ENCODE measurements at places on chromosomes 7 and 10.

DNA sequence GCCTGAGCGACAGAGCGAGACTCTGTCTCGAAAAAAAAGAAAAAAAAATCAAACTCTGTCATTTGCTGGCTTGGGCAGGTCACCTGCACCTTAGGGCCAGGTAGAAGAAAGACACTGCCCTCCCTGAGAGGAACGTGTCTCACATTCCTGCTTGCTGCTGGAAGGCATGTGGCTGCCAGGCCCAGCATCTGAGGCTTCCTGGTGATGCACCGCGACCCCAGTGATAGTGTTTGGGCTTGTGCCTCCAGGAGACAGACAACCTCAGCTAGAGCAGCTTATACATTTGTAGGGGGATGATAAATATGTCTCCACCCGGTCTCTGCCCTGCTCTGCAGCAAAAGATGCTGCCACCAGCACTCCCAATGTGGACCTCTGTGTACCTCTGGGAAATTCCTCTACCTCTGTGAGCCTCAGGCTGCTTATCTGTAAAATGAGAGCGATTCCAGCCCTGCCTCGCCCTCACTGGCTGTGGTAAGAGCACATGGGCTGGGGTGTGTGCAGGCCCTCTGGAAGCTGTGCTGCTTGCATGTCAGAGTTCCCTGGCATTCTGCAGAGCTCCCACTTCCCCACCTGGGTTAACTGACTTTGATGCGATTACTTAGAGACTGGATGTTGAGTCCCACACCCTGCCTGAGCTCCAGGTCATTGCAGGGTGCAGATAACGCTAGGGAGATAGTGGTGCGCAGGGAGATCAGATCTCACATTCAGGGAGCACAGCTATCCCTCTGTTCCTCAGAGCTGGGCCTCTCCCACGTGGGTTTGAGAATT, 19.9 kb downstream of the SLC29A3 start:
- no peak for DNase-seq

- peak; percentile 18 for DNase-seq
These were observed 277.6 kb downstream of the GATA3 start for GRCh38 chr10:8331896-8332729.

GRCh38 chr7:29270594-29271318, 76.2 kb downstream of the CHN2 start:
- DNase-seq: no peak

GRCh38 chr7:81173766-81174281, 255.0 kb upstream of the SEMA3C start:
- no peak for DNase-seq

DNA sequence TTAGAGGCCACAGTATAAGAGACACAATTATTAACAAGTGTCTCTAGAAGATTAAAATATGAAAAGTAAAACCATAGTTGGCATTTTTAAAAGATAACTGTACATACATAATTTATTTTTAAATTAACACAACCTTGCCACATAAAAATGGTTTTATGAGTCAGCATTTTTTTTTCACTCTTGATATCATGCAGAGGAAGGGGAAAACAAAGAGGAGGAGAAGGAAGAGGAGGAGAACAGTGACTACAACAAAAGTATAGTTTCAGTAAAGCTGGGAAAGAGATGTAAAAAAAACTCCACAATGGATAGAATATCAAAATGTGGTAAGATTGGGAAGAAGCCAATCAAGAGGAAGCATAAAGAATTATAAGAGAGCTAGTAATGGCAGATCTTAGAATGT, 34.0 kb downstream of the CH25H start:
- no peak for DNase-seq

- no peak for DNase-seq
These were observed 97.3 kb upstream of the CTBP2 start for GRCh38 chr10:125257521-125258108.

GRCh38 chr7:50687096-50687495, 95.6 kb downstream of the GRB10 start:
- DNase-seq: no peak

- no peak for DNase-seq
These were observed 711 bp downstream of the HIP1 start for GRCh38 chr7:75737856-75738603.

DNA sequence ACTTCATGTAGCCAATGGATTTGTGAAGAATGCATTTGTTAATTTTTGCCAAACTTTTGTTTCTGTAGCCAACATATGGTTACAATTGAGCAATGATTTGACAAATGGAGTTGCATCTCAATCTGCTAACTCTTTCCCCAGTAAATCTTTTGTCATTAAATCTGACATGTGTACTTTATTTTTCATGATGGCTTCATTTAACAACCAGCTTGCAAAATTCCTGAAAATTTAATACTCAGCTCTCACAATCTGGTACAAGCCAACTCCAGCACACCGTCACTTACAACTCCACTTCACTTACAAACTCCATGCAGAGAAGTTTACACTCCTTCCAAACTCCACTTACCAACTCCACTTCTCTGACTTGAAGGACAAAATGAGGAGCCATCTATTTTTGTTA, 26.5 kb upstream of the HIBADH start:
- no peak for DNase-seq

DNA sequence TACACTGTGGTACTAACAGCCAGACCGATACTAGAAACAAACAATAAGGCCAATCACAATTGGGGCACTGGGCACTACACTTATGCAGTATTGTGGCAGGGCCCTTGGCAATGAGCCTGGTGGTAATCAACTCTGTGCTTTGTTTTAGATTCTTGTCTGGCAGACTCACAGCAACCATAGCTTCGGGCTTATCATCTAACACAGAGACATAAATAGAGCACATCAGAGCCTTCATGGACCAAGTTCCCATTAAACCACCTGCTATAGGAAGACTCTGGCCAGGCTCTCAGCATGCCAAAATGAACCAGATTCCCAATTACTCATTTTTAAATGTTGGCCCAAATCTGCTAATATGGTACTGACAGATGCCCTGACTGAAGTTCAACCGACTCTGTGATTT, 218.6 kb downstream of the DGKI start:
- peak; percentile 84 for DNase-seq

GRCh38 chr7:21642422-21642821, 99.6 kb downstream of the DNAH11 start:
- DNase-seq: no peak

DNA sequence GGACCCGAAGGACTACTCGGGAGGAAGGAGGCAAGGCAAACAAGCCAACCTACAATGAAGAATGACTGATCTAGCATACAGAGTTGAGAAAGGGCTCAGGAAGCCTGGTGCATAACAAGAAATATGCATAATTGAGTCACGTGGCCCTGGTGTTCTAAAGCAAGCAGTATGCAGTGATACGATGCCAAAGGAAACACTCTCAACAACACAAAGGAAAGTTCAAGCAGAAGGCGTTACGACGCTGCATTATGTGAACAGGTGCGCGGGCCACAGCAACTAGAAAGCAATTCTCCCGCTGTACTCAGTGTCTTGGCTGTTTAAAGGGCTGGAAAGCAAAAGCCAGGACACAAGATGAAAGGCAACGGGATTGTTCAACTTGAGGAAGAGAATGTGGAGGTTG, 100.8 kb downstream of the PRTFDC1 start:
- DNase-seq: peak; percentile 62

DNA sequence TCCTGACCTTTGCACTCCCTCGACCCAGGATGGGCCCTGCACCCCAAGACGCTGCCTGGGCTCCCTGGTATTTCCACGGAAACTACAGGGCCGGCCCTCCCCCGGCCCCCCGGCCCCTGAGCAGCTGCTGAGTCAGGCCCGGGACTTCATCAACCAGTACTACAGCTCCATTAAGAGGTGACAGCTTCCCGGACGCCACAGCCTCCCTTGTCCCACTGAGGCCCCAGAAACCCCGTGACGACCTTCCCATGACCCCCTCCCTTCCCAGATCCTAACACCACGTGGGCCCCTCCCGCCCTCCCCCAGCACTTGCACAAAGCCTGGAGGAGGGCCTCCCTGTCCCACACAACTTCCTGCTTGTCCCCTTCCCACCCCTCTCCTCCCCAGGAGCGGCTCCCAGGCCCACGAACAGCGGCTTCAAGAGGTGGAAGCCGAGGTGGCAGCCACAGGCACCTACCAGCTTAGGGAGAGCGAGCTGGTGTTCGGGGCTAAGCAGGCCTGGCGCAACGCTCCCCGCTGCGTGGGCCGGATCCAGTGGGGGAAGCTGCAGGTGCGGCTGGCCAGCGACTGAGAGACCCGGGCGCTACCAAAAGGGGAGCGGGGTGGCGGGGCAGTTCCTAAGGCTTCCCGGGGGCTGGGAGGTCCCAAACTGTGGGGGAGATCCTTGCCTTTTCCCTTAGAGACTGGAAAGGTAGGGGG, 5.7 kb downstream of the NOS3 start:
- no peak for DNase-seq

- no peak for DNase-seq
These were observed 588.6 kb downstream of the PTPRN2 start for GRCh38 chr7:157998884-157999552.

DNA sequence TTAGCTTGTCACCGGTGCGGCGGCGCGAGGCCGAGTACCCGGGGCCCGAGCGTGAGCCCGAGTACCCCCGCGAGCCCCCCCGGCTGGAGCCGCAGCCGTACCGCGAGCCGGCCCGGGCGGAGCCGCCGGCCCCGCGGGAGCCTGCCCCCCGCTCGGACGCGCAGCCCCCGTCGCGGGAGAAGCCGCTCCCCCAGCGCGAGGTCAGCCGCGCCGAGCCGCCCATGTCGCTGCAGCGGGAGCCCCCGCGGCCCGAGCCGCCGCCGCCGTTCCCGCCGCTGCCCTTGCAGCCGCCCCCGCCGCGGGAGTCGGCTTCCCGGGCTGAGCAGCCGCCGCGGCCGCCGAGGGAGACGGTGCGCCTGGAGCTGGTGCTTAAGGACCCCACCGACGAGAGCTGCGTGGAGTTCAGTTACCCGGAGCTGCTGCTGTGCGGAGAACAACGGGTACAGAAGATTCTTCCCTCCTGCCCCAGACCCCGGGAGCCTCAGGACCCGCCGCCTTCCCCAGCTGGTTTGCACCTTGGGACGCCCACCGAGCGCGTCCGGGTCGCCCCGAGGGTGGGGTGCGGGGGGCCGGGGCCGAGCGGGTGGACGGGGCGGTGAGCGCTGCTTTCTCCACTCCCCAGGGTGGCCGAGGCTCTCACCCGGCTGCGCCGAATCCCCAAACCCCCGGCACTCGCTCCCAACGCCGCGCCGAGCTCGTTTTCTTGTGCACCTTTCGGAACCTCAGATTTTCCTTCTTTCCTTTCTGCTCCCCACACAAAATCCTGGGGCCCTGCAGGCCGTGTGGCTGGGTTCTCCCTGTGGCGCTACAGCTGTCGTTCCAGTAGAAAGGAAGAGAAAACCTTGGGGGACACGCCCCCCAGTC, 708 bp downstream of the UBN2 start:
- DNase-seq: peak; percentile 15

GRCh38 chr7:25007668-25008067, 27.7 kb upstream of the OSBPL3 start:
- no peak for DNase-seq

- no peak for DNase-seq
These were observed 79.6 kb downstream of the PCGF5 start for GRCh38 chr10:91299999-91300575.

DNA sequence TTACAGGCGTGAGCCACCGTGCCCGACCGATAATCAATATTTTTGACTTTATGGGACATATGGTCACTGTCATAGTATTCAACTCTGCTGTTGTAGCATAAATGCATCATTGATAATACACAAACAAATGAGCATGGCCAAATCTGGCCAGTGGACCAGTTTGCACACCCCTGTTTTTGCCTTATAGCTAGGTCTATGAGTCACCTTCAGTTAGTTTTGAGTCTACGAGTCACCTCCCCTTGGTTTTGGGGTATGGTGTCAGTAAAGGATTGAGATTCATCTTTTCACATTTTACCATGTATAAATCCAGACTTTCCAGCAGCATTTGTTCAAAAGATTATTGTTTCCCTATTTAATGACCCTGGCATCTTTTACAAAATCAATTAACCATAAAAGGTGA, 362.5 kb upstream of the NRP1 start:
- no peak for DNase-seq

DNA sequence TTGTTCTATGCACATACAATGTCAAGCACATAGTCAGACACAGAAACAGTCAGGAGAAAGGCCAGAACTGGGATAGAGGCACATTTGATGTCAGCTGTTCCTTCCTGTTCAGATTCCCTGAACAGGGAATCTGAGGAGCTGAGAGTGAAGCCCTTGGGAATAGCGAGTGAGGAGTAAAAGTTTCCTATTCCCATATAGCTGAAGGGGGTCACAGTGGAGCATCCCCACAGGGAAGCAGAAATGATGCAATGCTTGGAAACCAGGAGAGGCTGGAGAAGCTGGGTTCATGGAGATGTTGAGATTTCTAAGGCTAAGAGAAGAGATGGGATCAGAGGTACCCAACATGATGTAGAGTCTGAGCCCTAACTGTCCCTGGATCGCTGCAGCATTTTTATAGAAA, 11.3 kb upstream of the PRXL2A start:
- DNase-seq: no peak

GRCh38 chr10:70096705-70097420, 35.8 kb downstream of the AIFM2 start:
- DNase-seq: no peak

DNA sequence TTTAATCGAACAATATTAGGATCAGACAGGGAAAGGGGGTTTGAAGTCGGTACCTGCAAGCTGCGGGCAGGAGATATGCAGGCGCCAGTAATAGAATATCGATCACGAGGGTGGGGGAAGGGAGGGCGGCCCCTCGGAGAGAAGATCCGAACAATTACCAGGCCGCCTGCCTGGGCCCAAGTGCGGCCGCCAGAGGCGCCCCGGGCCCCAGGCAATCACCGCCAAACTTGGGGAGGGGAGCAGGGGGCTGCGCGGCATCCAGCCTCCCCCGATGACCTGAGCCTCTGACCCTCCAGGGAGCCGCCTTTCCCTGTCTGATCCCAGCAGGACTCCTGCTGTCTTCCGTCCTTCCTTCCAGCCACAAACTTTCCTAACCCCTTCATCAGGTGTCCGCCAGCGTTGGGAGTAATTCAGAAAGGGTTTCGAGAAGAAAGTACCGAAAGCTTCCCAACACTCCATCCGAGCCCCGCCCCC, 1.1 kb downstream of the NKX1-2 start:
- DNase-seq: no peak

All from NCI-H1105 (cell line).